Stimulated activated CD4-positive, alpha-beta T cell treated with anti-CD3 and anti-CD28 coated beads, Interleukin-15, amount 100 ng/mL, for 48 hours (primary cell): ENCODE measurements at places on chromosomes 7 and 10.

DNA sequence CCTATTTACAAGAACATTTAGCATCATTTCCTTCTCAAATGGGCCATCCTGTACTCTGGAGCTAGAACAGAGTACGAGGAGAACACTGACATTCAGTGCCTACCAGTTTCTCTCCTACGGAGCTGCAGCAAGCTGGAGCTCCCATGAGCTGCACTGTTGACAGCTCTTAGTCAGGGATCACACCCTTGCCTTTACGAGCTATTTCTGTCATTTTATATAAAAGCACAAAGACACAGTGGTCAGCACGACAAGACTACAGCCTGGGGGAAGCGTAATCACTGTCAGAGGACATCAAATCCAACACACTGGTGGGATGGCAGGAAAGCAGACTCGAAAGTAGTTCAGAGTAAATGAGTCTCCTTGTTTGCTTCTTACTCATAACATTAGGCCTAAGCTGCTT, 2.7 kb downstream of the CDCA7L start:
- DNase-seq = no peak

GRCh38 chr7:33816106-33816505, 89.2 kb upstream of the BMPER start:
- no peak for DNase-seq

DNA sequence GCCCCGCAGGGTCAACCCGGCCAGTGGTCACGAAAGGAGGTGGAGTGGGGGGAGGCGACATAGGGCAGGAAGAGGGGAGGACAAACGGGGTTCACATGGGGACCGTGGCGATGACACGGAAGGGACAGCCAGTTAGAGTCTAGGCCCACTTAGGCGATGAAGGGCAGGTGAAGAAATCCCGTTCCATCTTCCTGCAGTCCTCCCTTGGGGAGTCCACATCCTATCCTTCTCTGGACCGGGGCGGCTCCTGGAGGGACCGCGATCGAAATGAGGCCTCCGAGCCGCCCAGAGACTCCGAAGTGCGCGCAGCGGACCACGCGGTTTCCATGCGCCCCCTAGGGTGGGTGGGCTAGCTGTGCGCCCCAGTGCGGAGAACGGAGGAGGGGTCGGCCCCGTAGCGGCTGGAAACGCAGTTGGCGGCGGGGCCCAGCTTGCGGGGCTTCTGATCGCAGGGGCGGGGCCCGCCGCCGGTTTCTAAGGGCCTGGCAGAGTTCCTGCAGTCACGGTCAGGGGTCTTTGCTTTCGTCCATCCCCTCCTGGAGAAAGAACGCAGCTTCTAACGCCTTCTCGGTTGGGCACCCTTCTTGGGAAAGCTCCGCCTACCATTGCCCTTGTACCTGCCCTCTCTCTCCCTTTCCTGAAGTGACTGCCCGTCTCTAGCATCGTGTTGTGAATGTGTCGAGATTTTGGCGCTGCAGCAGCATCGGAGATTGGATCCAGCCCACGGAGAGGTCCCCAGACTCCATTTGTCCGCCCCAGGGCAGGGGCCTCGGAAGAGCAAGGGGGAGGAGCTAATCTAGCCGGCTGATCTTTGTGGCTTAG, 17.9 kb upstream of the TMEM225B start:
- DNase-seq = no peak

DNA sequence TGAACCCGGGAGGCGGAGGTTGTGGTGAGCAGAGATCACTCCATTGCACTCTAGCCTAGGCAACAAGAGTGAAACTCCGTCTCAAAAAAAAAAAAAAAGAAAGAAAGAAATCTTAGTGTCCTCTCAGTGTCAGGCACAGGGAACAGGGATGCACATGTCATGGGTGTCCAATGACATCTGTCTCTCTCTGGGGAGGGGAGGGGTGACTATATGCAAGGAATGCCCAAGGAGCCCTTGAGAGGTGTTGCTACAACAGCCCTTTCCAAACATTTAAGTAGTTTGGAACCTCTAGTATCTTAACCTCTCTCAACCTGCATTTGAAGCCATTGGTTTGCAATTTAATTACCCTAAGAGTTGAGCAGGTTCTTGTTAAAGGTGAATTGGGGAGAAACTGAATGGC, 28.9 kb downstream of the PDLIM1 start:
- DNase-seq = no peak

DNA sequence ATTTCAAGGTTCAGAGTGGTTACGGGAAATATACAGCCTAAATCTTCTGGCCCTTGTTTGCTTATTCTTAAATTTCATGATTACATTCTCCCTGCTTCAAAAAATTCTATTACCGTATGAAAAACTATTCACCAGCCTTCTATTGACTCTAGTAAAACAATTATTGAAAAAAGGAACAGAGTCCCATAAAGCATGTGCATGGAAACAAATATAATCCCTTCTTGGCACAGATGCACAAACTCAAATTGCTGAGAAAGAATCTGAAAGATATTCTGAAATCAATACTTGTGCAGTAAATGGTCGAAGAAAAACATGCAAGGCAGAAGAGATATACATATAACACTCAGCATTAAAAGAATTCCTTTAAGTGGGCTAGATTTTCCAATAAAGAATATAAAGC, 83.6 kb downstream of the LRRN3 start:
- DNase-seq = no peak

- DNase-seq = no peak
Observed at GRCh38 chr10:109698882-109699664, 224.2 kb downstream of the XPNPEP1 start.

GRCh38 chr10:69864321-69864720, 62.6 kb downstream of the COL13A1 start:
- no peak for DNase-seq

DNA sequence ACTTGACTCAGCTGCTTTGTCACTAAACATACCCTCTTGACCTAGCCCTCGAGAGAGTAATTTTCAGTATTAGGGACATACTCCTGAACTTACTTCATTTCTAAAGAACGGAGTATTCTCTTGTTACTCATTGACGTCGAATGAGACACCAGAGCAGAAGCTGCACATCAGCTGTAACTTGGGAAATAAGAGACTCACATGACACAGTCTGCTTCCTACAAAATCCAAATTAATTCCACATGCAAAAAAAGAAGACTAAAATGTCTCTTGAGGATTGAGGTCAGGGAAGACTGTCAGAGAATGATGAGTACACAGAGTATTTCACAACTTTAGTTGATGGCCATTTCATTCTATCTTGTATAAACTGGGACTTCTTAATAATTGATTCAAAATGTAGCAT, 114.7 kb upstream of the EGFR start:
- no peak for DNase-seq

DNA sequence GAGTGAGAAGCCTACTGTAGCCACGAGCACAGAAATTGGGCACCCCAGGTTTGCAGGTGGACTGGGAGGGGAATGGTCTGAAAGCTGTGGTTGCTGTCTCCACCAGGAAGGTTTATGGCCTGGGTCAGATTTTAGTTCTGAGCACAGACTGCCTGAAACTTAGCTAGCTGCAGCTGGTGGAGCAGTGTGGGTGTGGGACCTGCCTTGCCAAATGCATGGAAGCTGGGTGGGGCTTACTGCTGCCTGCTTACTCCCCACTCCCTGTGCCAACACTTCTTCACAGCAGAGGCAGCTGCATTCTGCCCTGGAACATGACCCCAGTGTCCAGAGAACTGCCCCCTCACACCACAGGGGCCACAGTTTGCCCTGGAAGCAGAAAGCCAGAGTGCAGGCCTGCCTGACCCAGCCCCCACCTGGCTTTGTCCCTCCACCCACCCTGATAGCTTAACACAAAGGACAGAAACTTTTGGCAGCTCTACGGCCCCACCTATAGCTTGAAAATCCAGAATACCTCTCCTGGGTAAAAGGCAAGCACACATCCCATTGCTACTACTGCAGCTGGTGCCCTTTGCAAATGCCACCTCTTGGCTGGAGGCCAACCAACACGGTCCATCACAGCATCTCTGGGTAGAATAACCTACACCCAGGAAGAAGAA, 281.6 kb downstream of the AGMO start:
- no peak for DNase-seq

GRCh38 chr10:106540645-106541044, 623.9 kb downstream of the SORCS1 start:
- DNase-seq = no peak

DNA sequence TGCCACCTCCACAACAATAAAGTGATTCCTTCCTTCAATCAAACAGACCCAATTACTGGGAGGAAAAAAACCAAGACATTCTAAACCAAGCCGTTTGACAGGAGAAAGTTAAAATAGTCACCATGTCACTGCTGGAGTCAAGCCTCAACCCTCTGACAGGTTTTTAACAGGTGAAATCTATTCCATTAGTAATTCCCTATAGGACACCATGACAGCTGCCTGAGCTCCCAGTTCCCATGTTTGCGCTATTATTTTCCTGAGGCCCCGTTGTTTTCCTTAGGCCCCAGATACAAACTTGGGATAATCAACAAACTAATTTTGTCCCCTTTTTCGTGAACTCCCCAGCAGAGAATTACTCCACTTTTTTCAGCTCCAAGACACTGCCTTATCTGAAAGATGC, 113.9 kb downstream of the ARL5B start:
- DNase-seq = no peak

DNA sequence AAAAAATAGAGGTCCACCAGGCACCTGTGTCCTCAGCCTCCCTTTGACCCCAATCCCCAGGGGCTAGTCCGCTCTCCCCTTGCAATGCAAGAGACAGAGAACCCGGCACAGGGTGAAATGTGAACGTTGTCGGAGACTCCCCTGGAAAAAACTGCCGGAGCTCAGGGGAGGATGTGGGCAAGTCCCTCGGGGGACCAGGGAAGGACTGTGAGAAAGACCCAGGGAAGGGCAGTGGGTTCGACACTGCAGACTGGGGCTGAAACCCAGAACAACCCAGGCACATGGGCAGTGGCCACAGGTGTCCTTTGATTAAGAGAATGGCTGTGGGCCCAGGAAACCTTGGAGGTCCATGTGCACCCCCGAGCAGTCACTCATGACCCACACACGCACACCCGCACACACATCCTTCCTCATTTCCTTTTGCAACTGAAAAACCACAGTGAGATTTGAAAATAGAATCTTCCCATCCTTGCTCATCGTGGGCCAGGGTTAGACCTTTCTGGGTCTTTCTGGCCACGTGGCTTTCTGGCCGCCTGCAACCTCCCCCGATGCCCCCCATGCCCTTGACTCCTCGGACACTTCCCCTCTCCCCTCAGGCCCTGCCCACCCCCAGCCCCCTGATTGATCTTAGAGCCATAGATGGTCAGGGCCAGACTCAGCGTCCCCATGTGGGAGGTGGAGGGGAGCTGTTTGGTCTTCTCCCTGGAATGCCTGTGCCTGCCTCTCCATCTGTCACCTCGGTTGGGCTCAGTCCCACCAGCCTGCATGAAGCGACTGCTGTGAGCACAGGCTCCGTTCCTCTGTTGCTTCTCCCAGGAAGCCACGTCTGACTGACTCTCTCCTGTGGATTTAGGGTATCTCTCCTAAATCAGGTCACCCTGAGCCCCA, 7.9 kb downstream of the LAT2 start:
- DNase-seq = no peak

- DNase-seq = no peak
Observed at GRCh38 chr7:129728875-129729467, 117.5 kb downstream of the NRF1 start.

GRCh38 chr7:71611986-71612385, 480.0 kb downstream of the GALNT17 start:
- no peak for DNase-seq

DNA sequence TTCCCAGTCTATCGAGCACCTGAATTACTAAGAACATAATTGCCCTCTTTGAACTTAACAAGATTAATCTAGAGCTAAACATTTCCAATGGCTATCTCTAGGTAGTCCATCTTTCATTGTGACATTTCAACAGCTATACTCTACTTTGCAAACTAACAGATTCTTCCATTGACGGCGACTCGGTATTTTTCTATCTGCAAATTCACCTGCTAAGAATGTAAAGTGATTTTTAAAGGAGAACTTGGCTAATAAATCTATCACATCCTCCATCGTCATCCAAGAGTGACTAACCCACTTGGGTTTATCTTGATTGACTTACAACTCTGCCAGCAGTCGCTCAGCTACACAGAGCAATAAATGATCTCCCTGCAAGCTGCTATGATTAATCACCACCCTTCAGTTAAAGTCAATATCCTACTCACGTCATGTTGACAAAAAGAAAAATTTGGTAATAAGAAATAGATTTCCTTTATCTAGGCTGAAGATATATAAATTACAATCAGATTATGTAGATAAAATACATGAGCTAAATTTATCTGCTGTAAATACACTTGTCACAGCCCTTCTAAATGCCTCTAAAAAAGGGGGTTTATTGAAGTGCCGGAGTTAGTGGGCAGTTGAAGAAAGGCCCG, 99.5 kb downstream of the SFMBT2 start:
- DNase-seq = no peak

GRCh38 chr10:79023240-79024162, 45.3 kb upstream of the ZMIZ1 start:
- DNase-seq = no peak

GRCh38 chr10:49109669-49110340, 5.5 kb downstream of the VSTM4 start:
- DNase-seq = no peak

- no peak for DNase-seq
Observed at GRCh38 chr10:122164023-122164601, 107.0 kb upstream of the BTBD16 start.

DNA sequence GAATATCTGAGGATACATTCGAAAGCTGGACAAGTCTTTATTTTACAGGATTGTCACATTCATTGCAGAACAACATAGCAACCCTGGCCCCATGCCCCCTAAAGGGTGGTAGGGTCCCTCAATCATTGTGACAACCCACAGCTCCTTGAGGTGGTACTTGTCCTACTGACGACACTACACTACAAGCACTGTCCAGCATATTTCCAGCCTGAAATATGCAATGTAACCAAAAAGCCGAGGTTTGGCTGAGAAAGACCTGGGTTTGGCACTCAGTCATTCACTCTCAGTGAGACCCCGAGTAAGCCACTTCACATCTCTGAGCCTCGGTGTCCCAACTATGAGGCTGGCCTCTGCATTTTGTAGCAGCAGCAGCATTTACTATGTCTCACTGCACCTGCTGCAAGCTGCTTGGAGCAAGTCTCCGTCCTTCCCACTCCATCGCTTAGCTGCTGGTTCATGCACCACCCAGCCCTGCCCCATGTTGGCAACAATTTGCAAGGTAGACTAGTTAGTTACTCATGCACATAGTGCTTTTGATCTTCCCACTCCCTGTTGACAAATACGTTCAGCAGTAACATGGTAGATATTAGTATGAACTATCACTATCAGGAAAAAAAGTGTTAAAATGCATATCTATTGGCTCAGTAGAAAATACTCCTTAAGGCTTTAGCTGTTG, 43.6 kb upstream of the TNPO3 start:
- no peak for DNase-seq

GRCh38 chr10:3723766-3724165, 61.2 kb downstream of the KLF6 start:
- DNase-seq = no peak

GRCh38 chr7:151251689-151252560, 3.4 kb upstream of the SMARCD3 start:
- no peak for DNase-seq

DNA sequence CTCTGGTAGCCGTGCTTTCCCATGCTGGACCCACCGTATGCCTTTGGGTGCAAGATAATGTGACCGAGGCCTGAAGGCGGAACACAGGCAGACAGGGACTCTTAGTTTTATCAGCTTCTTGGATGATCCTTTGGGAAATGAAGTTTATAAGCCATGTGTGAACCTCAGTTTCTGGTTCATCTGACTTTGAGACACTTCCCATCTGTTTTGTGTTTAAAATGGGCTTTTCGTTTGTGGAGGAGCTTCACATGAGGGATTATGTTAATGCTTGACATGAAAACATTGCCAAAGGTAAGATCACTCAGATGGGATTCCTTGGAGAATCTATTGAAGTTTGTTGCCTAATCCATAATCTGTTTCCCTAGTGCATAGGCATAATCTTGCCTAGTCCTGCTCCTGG, 249.8 kb upstream of the LYZL1 start:
- DNase-seq = no peak

- no peak for DNase-seq
Observed at GRCh38 chr10:103725242-103725641, 130.1 kb downstream of the SH3PXD2A start.
